ENCODE measurements at places on chromosomes 1 and 21. TPM values are rescaled to one million over a fixed set of nuclear protein-coding genes. Genes with fewer than 3 reads are reported as not detected.

Gene RAB7B
- polyA plus RNA-seq = 11.2 TPM

Gene TAS1R1
- polyA plus RNA-seq = not detected

Gene ERICH3
- 0.52 TPM for polyA plus RNA-seq

Gene B3GALT5
- 1.9 TPM for polyA plus RNA-seq

Gene OR2G6
- polyA plus RNA-seq = not detected

Gene TINAGL1
- 55.4 TPM for polyA plus RNA-seq

Gene CFAP45
- polyA plus RNA-seq = 2.7 TPM

Gene GNG12
- 107 TPM for polyA plus RNA-seq

Gene OR2T4
- not detected for polyA plus RNA-seq

Gene HES3
- not detected for polyA plus RNA-seq

Gene SPRR1B
- not detected for polyA plus RNA-seq

GRCh38 chr1:205321162-205321958 is at the start of gene NUAK2:
Gene NUAK2 (minus strand): TSS chr1:205321745. CDS start chr1:205321628, 117 bp downstream.
- DNase-seq = peak; percentile 80

GRCh38 chr1:223276029-223276428 is 87.9 kb downstream of the SUSD4 start:
- DNase-seq = no peak

- no peak for DNase-seq
Measured at GRCh38 chr1:25651824-25652741, 35.5 kb downstream of the MAN1C1 start.

DNA sequence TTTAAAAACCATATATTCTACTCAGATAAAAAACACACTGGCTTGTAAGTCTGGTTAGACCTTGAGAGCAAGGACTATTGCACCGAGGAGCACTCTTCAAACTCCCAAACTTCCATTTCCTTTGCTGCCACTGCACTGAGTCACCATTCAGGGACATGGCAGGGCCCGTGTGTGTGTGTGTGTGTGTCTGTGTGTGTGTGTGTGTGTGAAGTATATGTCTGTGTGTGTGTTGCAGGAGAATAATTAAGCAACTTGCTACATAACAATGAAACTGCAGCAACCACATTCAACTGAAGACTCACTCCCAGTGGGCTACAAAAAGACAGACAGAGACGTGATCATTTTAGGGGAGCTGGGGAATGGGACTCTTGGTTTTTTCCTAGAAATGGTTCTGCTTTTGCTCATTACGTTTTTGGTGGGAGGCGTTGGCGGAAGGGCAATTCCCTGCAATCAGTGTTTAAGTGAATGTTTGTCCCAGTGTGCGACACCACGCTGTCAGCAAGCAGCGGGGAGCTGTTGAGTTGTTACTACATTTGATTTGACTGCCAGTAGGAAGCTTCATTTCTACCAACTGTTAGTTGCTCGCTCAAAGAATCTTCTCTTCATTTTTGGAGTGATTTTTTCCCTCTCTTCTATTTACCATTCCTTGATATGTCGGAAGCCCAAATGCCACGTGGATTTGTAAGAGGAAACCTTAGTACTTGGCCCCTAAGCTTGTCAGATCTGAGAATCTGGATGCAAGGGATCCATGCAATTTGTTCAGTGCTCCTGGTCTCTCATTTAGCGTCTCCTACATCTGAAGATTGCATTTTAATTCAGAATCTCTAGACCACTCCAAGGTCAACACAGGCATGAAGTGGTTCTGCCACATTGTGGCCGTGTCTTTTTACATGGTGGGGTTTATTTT is 36.1 kb downstream of the ESRRG start:
- DNase-seq = no peak

- no peak for DNase-seq
Measured at GRCh38 chr1:7136166-7136953, 351.1 kb downstream of the CAMTA1 start.

DNA sequence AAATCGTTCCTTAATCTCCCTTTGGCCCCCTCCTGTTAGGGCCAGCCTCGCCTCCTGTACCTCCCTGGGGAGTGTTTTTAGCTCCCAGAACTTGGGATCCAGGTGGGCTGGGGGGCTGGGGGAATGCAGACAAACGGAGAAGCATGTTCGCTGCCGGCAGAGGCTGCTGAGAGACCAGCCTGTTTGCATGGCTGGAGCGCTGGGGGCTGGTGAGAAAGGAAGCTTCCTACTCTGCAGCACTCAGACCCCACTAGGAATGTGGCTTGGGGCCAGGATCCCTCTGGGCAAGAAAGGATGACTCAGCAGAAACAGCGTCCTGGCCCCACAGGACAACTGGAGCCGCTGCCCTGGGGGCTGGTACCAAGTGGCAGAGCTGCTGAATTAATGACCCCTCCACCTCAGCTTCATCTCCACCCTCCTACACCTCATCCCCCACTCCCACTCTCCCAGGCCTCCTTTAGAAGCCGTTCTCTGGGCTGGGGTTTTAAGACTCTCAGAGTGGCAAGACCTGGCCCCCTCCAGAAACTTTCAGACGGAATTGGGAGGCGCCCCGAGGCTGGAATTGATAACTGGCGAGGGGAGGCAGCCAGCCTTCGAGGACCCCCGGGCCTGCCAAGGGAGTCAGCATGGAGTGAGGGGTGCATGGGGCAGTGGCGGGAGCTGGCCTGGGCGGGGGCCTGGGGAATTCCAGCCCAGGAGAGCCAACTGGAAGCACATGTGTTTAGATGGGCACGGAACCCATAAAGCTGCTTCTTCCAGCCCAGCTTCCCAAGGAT is 28.5 kb upstream of the EPS8L3 start:
- DNase-seq = peak; percentile 83

DNA sequence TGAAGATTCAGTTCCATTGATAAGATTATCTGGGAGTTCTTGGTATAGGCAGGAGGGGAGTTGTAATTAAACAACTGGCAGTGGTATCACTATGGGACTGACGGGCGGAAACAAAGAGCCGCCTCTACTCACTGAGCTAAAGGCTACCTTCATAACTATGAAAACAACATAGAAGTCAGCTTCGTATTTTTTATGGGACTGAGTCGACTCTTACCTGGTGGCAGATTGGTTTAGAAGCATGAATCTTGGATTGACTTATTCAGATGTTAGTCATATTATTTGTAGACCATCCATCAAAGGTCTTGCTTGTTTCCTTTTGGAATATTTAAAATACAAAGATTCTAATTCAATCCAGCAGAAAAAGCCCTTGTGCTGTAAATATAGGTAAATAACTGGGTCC is 6.3 kb upstream of the HHIPL2 start:
- DNase-seq = no peak

- DNase-seq = no peak
Measured at GRCh38 chr1:31297277-31298247, 730 bp downstream of the ZCCHC17 start.

GRCh38 chr1:89584781-89585180 is 48.1 kb upstream of the LRRC8C start:
- DNase-seq = no peak

DNA sequence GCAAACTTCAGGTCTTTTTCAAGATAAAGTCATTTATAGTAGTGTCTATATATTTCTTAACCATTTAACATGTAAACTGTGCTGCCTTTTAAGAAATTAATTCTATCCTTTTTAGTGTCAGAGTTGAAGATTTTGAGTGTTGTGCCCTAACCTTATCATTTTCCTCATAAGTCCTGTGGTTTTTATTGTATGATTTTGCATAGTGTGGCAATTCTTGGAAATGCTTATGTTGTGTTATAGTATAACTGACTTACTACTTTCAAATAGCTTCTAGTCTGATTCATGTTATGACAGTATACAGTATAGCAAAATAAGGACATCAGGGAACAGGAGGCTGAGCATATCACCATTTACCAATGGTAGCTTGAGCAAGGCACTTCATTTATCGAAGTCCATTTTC is 99.1 kb downstream of the PTBP2 start:
- no peak for DNase-seq

- DNase-seq = no peak
Measured at GRCh38 chr1:17091252-17091651, 28.0 kb downstream of the PADI2 start.

- DNase-seq = no peak
Measured at GRCh38 chr1:152013664-152014237, 20.1 kb upstream of the S100A10 start.

DNA sequence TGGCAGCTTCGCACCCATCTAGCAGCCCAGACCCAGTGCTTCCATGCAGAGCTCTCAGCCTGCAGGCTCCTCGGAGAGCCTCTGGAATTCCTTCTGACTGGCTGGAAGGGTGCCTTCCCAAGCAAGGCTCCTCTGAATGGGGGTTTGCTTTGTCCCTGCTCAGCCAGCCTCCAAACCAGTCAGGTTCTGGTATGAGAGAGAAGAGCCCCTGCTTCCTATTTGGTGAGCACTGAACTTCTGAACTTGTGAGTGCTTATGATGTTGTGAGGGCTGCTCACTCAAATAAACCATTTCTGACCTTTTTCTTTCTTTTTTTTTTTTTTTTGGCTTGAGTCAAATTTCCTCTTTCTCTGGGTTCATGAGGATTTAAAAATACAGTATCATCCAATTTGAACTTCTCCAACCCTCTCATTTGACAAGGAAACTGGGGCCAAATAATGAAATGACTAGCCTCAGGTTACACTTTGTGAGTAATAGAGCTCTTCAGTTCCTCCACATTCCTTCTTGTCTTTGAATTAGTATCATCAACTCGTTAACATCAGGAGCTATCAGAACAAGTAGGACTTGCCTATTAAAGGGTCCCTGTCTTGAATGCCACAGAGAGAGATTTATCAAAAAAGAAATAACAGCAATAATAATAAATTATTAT is 39.6 kb downstream of the GFI1 start:
- DNase-seq = no peak

DNA sequence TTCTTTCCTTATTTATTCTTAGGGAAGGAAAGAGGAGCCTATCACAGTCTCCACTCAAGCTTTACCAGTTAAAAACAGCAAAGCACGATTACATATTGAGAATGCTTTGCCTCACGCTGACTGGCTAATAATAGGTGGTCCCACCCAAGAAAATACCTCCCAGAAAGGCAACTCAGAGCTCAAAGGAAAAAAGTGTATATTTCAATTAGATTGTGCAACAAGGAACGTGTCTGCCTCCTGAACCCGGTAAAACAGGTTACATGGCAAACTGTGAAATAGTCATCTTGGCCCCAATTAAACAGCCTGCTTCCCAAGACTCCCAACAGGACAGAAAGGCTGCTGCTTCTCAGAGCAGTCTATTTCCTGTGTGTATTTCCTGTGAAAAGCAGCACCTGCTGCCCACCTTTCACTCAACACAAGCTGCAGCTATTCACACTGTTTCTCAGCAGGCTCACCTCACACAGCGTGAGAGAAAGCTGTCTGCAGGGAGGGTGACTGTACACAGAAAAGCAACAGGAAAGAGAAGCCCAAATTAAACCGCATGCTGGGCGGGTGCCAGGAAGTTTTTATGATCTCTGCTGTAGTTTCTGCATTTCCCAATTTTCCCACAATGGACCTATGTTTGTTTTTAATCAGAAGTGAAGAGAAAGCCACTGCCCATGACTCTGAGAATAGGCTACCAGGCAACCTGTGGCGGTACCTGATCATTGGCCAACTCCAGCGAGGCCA is 44.0 kb downstream of the URB1 start:
- DNase-seq = no peak

- no peak for DNase-seq
Measured at GRCh38 chr1:213070406-213070805, 19.4 kb downstream of the RPS6KC1 start.

GRCh38 chr1:166354406-166354805 is 187.6 kb upstream of the FAM78B start:
- no peak for DNase-seq

DNA sequence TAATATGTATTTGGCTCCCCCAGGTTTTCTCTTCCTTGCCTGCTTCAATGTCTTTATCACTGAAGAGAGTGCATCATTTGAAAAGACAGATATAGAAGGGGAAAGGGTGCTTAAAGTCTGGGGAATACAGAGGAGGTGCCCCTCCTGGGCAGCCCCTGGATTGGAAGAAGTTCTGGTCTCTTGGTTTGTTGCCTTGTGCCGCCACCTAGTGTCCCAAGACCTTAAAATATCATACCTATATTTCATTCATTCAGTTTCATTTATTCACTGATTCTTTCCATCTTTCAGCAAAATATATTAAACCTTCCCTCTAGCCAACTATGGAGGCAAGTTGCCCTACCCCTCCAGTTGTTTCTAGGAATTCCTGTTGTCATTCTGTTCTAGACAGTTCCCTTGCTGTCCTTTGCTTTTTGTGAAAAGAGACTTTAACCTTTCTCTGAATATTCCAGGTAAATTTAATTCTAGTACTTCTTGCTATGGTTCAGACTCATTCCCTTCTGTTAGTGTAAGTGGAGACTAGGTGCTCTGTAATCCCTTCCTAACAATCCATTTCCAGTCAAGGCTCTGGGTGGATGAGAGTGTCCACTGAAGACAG is 56.1 kb downstream of the MEF2D start:
- no peak for DNase-seq

- DNase-seq = no peak
Measured at GRCh38 chr1:25805863-25806225, 5.9 kb downstream of the SELENON start.

GRCh38 chr1:7076572-7076971 is 291.3 kb downstream of the CAMTA1 start:
- DNase-seq = no peak

GRCh38 chr1:151511636-151512215 is 539 bp downstream of the CGN start:
- no peak for DNase-seq

All from left renal pelvis (tissue), 4 donors.